Cardiac muscle cell (in vitro differentiated cells and primary cell): ENCODE measurements at places on chromosomes 1 and 21. TPM values are rescaled to one million over a fixed set of nuclear protein-coding genes. Genes with fewer than 3 reads are reported as not detected.

GRCh38 chr1:8013399-8013798 is 12.7 kb downstream of the ERRFI1 start:
- no peak for DNase-seq

- DNase-seq: no peak
Observed at GRCh38 chr1:211359876-211360275, 33.2 kb downstream of the TRAF5 start.

- DNase-seq: no peak
Observed at GRCh38 chr1:41812453-41812852, 106.3 kb downstream of the HIVEP3 start.

DNA sequence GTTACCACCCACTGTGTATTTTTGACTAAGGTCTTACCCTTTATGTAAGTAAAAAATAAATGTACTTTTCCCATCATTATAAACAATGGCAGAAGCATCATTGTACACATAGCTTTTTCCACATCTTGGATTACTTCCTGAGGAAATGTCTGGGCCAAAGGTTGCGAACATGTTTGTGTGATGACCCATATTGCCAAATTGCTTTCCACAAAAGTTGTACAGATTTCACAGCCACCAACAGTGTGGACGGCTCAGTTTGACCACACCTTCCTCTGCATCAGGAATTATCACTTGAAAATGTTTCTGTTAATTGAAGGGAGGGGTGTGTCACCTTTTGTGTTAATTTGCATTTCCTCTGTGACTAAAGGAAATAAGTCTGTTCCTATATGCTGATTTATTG is 25.7 kb downstream of the AKNAD1 start:
- DNase-seq: no peak

- DNase-seq: no peak
Observed at GRCh38 chr1:115021145-115021544, 8.5 kb upstream of the TSHB start.

- DNase-seq: no peak
Observed at GRCh38 chr1:204294357-204294756, 65.4 kb downstream of the PLEKHA6 start.

DNA sequence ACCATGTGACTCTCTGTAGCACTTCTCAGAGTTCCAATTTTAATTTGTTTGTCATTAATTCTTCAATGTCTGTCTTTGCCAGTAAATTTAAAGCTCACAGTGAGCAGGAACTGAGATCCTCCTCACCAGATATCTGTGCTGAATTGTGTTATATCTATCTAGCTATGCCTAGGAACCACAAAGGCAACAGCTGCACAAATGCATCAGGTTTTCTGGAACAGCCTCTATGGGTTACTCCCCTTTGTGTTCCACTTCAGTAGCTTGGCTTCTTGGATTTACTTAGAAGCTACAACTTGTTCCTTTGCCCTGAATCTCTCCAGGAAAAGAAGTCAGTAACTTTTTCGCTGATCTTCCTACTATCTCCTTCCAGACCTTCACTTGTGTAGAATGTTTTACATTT is 1237.8 kb upstream of the ADGRL4 start:
- DNase-seq: no peak

DNA sequence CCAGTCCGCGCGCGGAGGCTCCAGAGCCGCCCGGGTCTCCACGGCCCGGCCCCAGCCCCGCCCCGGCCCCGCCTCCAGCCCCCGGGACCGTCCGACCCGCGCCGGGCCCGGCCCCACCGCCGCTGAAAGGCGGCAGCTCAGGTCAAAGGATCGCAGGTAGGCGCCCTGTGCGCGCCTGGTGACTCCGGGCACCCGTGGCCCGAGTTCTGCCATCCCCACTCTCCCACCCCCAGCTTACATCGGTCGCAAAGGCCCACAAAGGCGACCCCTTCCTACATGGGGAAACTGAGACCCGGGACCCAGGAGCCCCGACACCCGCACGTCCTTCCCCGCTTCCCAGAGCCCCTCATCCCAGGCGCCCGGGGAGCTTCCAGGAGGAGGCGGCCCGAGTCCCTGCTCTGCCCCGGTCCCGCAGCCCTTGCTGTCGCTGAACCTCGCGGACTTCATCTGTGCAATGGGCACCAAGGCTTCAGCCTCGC is at the start of gene TMEM200B:
TSS of gene TMEM200B (minus strand) at position 17 of the 479 bp plus-strand sequence. CDS start 2,075 bp downstream, outside the sequence.
- peak; percentile 61 for DNase-seq

DNA sequence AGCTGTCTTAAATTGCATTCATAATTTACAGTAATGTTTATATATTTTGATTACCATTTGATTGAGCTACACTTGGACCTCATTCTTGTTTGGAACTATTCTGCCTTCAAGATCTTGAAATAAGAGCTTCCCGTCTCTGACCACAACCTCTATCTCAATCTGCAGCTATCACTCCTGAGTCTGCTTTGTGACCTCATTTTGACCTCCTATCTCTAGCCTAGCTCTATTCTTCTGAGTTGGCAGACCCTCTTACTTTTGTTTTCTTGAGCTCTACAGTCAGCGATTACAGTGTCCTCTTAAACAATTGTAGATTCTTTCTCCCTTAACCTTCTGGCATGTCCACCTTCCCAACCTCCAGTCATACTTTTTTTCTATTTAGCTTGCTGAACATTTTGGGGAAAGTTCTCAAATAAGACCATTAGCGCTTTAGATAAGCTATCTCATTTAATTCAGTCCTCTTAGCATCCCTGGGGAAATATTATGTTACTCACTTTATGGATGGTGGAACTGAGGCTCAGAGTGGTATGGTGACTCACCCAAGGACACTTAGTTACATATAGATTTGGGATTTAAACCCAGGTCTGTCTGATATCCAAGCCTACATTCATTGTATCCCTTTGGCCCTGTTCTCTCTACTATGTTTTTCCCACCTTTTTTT is 19.1 kb downstream of the RPAP2 start:
- peak; percentile 40 for DNase-seq

DNA sequence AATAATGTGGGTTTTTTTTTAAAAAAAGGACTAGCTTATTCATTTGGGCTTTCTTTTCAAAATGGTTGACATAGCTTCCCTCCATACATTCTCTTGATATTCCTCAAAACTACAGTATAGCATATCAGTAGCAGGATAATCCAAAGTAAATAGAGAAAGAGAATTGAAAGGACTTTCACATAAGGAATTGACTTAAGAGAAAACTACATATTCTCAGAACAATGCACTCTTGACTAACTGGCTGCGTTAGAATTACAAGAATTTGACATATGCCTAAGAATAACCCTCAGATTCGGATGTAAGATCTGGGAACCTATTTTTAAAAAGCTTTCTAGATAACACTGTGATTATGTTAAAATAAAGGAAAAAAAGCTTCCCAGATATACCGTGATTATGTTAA is 3.1 kb downstream of the PRKAB2 start:
- no peak for DNase-seq

DNA sequence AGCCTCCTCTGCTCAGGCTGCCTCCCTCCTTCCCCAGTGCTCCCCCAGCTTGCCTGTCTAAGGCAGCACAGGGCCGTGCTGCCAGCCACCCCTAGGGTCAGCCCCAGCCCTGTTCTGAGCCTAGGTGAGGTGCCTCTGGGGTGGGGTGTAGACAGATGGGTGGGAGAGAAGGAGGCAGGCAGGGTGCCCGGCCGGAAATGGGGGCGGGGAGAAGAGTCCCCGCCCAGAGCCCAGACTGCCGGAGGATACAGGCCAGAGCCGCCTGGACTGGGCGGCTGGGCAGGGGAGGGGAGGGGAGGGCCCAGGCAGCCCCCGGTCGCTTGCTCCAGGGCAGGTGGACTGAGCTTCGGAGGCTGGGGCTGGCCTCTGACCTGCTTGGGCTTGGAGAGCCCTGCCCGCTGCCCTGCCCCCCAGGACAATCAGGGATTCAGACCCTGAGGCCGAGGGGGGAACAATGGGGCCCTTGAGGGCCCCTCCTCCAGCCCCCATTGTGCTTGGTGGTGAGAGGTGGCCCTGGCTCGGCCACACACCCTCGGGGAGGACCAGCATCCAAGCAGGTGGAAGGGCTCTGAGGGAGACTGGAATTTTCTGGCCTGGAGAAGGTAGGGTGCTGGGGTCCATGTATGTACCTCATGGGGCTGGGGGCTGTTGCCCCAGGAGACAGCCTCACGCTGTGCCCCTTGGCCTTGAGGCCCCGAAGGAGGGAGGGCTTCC is at the start of gene GJC2:
TSS of gene GJC2 (plus strand) at position 525 of the 714 bp plus-strand sequence. CDS start 7,829 bp downstream, outside the sequence.
- peak; percentile 53 for DNase-seq

DNA sequence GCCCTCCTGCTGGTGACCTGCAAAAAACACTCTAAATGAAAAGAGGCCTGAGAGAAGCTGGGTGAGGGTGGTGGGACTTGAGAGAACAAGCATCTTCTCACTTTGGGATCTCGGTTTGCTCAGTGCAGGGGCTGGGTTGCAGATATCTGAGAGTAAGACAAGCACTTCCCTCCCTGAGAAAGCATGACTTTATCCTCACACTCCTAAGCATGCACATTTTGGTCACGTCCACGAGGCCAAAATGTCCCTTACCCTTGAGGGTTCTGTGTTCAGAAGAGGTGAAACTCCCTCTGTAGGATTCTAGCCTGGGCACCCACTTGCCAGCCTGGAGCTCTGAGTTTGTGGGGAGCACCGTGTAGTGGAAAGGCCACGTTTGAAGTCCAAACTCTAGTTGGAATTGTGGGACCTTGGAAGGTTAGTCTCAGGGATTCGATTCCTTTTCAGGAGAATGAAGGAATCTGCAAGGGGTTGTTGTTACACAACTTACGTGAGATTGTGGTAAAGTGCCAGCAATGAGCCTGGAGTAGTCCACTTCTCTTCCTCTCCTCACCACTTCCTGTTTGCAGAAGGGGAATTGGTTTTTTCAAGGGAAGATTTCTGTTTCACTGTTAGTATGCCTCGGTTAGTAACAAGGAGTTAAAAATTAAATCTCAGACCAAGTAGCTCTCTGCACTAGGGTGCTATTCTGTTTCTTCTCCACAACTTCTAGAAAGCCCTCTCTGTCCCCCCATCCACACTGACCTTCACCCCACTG is 3.0 kb downstream of the FCAMR start:
- DNase-seq: no peak

GRCh38 chr1:26064553-26064952 is 2.9 kb downstream of the TRIM63 start:
- DNase-seq: no peak

DNA sequence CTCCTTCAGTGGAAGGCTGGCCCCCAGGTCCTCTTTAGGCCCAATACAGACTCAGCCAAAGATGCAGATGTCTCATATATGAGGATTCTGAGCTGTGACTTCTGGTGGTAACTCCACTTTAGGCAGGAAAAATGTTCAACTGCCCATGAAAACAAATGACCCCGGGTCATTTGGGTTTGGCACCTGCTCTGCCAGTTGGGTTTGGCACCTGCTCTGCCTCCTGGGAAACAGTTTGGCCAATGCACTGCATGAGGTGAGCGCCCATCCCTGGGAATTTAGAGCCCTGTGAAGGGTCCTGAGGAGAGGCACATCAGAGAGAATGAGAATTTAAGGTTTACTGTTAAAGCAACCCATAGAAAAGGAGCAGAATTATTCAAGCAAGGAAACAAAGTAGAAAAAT is 45.3 kb downstream of the B3GALT5 start:
- no peak for DNase-seq

DNA sequence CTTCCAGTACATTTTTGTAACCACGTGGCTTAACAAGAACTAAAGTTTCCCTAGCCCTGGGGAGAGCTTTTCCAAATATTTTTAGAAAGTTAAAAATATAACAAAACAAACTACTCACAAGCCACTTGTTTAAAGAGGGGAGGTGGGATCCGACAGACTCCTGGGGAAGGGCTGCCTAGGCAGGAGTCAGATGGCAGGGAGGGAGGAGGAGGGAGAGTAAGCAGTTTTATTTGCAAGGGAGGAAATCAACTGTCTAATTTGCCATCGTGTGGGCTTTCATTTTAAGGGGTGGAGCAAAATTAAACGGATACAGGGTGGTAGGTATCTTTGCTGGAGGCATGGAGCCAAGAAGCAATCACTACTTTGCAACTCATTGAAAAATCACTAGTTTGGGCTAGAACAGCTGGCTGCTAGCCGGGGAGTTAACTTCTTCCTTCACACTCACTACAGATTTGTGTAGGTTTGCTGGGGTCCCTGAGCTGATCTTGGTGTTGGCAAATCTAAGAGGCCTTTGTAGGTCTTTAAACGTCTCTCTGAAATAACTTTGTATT is 8.8 kb downstream of the BARHL2 start:
- DNase-seq: no peak

DNA sequence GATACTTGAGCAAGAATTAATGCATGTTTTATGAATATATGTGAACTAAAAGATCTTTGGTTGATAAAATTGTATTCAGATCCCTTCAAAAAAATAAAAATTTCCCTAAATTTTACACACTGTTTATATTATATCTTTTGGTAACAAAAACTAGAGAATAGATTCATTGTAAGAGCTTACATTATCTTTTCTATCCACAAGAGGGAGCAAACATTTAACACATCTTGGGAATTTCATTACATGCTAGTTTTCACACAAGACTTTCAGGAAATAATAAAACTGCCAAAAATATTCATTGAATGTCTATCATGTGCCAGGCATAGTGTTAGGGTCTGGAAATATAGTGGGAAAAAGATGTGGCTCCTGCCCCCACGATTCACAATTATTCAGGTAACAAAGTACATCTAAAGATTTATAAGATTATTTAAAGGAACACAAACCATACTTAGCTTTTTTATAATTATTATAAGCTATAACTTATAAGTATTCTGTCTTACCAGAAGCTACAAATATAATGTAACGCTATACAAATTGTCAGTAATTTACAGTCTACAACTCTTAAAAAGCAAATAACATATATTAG is 30.6 kb downstream of the FAF1 start:
- peak; percentile 5 for DNase-seq

DNA sequence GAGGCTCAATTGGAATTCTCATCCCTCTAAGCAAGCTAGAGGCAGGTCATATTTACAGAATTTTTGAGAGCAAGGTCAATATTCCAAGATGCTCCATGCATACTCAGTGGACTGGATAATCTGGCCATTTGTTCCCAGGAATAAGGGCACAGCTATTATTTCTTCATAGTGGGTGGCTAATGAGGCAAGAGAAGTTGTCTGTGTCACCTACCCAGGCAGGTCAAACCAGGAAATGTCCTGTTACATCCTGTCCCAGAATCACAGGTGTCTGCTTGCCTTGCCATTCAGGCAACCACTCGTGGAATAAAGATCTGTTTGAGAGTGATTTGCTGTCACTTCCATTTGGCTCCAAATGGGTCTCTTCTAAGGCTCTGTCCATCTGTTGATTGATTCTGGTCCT is 85.2 kb upstream of the ZP4 start:
- no peak for DNase-seq

UBXN11 gene
- 40.1 and 41.3 TPM in 2 replicates for polyA plus RNA-seq

DPT gene
- polyA plus RNA-seq: not detected in 2 replicates

LEMD1 gene
- polyA plus RNA-seq: not detected in 2 replicates

ZNF593OS gene
- polyA plus RNA-seq: 2.9 and 3.4 TPM in 2 replicates

GRHL3 gene
- polyA plus RNA-seq: not detected in 2 replicates

ETV3L gene
- polyA plus RNA-seq: not detected in 2 replicates

OTUD7B gene
- polyA plus RNA-seq: 3.1 and 5.1 TPM in 2 replicates

TTLL7 gene
- polyA plus RNA-seq: 6.7 and 7.7 TPM in 2 replicates

AIRE gene
- polyA plus RNA-seq: not detected in 2 replicates

CELA3B gene
- polyA plus RNA-seq: not detected in 2 replicates

FCRL3 gene
- polyA plus RNA-seq: not detected in 2 replicates

NPR1 gene
- 1.7 and 3.9 TPM in 2 replicates for polyA plus RNA-seq

ALX3 gene
- polyA plus RNA-seq: not detected in 2 replicates

KCNE2 gene
- polyA plus RNA-seq: 0.82 and 2.7 TPM in 2 replicates
